ENCODE measurements at places on chromosomes 2 and 18. TPM values are rescaled to one million over a fixed set of nuclear protein-coding genes. Genes with fewer than 3 reads are reported as not detected.

Gene ALK
- total RNA-seq: not detected

Gene FNDC4
- total RNA-seq: 47.0 TPM

Gene BCL11A
- 0.07 TPM for total RNA-seq

DNA sequence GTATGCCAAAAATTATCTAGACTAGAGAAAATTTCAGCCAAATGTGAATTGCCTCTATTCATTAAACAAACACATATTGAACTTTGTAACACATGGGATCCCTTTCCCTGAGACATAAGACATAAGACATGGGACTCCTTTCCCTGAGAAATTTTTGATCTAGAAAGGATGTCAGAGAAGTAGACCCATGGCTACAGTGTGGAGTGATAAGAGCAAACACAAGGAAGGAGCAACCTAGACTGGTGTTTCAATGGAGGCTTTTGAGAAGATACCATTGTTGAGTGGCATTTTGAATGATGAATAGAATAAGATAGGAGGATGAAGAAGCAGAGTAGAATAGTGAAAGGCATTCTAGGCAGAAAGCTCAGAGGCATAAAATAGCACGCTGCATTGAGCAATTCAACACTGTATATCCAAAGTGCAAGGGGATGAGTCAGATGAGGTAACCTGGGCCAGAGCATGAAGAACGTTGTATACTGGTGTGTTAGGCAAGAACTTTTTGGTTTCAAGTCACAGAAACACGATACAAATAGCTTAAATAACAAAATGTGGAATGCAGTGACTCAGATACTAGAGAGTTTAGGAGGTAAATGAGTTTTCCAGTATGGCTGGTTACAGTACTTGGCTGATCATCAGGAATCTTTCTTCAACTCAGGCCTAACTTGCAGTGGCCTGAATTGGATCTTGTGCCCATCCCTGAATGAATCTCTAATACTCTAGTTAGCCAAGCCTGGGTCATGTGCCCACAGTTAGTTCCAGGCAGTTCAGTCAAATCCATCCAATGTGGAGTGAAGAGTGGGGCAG is 129.8 kb upstream of the TANK start:
- DNase-seq: no peak

DNA sequence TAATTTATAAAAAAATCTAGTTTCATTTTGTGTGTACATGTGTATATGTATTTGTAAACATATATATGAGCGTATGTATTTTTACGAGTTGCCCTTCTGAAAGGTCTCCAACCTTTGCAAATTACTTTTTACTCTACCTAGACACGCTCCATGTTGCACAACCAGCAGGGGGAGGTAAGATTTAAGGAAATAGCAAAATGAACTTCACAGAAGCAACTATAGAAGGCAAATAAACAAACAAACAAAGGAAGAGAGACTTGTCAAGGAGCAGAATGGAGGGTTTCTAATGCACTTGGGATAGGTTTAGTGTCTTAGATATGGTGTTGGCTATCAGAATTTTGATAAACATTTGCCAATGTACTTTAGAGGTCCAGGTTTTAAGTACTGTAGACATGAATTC is 820.5 kb upstream of the POU3F3 start:
- DNase-seq: no peak

GRCh38 chr2:108560895-108561530 is 26.7 kb downstream of the LIMS1 start:
- no peak for DNase-seq

GRCh38 chr2:40289771-40290404 is 162.0 kb downstream of the SLC8A1 start:
- DNase-seq: no peak

DNA sequence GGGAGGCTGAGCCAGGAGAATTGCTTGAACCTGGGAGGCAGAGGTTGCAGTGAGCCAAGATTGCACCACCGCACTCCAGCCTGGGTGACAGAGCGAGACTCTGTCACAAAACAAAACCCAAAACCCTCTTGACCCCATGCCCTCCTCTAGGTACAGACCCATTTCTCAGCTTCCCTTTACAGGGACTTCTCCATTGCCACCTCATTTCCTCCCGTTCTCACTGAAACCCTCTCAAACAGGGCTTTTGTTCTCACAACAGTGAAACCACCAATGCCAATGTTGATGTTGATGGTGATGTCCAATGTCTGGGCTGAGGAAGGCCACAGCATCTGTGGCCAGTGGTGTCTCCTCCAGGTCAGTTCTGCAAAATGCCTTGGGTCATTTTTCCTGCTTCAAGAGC is 69.0 kb upstream of the ZCCHC2 start:
- no peak for DNase-seq

GRCh38 chr2:54605836-54606235 is 117.6 kb upstream of the EML6 start:
- no peak for DNase-seq
